ENCODE measurements at places on chromosomes 16 and 17.

DNA sequence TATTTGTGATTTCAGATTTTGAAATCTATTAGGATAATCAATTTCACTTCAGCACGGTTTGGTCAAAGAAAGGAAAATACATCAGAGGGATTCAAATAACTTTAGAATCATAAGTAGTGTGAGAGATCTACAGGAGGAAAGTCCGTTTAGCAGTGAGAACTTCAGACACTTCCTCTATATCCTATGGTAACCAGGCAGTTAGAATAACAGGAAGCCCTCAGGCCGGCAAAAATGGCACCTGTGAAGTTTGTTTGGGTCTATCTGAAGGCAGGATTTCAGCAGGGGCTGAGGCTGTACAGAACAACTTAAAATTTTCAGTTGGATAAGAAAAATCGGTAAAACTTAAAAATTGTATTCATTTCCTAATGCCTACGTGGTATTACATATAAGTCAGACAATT lies 24.9 kb downstream of the KCNJ16 start:
- no peak for DNase-seq

DNA sequence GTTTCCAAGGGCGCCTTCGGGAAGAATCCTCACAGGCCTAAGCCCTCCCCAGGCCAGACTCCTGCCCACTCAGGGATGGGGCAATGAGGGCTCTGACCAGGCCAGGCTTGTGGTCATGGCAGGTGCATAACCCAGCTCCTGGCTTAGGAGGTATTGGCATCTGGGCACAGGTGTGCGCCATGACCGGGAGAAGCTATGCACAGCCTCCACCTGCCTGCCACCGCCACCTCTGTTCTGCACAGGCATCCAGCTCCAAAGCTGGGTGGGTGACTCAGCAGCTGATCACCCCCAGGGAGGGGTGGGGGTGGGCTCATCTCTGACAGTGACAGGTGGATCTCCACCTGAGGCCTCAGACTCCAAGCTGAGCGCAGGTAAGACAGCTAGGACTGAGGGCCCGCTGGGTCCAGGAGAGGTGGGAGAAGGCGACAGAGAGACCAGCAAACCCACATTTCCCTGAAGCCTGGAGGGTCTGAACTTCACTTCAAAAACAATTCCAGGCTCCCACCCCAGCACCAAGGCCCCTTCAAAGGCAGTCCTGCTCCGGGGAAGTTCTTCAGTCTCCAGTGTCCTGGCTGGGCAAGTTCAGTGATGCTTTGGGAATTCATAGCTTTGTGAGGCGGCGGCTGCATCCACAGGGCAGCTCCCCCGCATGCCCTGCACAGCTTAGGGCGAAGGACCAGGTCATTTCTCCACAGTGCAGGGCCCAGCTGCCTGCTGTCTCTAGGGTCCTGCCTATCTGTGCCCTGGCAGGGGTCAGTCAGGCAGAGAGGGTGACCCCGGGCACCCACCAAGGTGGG lies 121.6 kb upstream of the SMURF2 start:
- DNase-seq, result no peak

GRCh38 chr16:86477642-86478041 lies 32.7 kb upstream of the FOXF1 start:
- DNase-seq, result no peak

DNA sequence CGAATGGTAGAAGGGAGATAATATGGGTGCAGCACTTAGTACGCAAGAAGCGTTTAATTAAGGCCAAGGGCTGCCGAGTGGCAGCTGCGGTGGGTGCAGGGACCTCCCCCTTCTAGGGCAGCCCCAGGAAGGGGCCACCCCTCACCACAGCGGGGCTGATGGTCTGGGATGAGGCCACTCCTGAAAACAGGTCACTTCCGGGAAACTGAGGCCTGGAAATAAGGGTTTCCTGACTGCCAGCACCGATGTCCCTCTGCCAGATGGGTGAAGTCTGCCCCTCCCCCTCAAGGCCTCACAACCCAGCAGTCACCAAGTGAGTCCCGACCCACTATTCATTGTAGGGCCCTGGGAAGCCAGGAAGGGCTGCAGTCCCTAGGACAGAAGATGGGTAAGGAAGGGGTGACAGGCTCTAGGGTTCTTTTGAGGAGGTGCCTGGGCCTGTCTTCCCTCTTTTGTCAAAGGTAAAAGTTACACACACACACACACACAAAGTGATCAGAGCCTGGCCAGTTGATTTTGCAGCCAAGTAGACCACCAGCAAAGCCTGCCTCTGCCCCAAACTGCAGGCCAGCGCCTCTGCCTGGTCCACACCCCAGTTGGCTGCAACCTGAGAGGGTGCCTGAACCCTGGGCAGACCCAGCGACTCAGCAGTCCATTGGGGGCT lies 12.5 kb downstream of the SREBF1 start:
- no peak for DNase-seq

GRCh38 chr16:84227548-84227947 lies 12.3 kb downstream of the KCNG4 start:
- no peak for DNase-seq

- no peak for DNase-seq
These were observed at the start of gene CA10 for GRCh38 chr17:52158450-52159042. TSS of gene CA10 (minus strand) at chr17:52158714.

DNA sequence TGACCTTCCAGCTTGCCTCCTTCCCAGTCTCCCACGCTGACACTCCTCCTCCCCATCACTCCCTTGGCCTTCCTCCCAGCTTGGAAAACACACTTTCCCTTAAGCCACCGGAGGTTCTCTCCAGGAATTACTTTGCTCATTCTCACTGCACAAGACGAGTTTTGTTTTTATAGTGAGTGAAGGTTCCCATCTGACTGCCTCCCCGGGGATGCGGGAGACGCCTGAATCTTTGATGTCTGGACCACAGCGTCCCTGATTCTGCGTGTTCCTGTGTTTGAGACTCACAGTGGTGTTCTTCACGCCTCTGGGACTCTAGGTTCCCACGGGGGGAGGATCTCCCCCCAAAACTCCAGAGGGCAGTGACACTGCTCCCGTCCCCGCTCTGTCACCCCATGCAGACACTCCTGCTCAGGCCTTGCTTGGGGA lies 2.0 kb downstream of the DNAI2 start:
- no peak for DNase-seq

DNA sequence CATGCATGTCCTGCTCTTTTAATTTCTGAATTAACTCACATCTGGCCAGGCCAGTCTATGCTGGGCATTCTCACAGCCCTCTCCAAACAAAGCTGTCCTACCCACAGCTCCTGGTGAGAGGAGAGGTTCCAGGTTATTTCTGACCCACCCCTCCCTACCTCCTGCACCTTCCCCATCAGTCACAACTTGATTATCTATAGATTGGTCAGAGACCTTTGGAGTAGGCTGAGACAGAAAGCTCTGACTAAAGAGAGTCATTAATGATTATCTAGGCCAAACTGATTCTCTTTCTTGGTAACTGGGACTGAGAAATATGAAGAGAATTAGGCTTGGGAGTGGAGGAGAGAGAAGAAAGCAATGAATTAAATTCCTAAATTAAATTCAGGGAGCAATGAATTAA lies 1.4 kb upstream of the KRT222 start:
- DNase-seq, result no peak

DNA sequence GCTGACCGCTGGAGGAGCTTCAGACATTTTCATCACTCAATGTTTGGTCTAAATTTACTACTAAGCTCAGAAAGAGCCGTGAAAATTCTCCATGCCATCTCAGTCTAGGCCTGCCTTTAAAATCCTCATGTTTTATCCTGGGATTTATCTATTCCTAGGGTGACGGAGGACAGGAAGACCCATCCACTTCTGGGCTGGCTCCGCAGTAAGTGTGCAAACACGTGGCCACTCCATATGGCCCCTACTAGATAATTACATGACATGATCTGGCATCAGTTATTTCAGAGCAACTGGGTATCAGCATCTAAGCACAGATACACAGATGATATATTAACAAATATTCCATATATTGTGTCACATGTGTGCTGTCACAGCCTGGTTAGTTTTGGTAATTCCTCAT lies 77.8 kb upstream of the HS3ST4 start:
- DNase-seq, result no peak

DNA sequence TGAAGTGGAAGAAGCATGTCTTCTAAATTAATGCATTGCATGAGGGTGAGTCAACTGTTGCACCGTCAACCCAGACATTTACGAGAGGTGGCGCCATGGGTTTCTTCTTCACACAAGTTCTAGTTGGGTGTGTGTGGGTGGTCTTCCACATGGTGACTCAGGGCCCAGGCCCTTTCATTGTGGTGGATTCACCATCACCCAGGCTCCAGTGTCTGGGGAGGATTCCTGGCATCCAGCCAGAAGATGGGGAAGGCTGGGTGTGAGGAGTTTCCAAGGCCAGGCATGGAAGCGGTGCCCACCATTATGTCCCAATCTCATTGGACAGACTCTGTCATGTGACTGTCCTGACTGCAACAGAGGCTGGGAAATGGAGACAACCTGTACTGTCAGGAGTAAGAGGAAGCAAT lies 21.4 kb upstream of the JPH3 start:
- no peak for DNase-seq

DNA sequence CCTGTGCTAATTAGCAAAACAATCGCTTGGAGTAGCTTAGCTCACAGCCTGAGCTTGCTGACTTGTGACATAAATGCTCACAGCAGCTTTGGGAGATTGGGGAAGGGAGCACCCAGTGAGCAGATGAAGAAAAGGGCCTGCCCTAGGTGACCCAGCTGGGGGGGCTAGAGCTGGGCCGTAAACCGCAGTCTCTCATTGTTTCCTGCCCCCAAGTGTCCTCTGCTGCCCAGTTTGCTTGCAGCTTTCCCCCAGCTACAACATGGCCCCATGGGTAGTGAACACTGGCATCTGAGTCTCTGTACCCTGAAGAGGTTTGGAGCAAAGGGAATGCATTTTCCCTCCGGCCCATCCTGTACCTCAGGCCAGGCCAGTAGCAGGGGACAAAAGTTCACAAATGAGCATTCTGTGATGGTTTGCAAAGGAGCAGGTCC lies 349.4 kb downstream of the SLC39A11 start:
- no peak for DNase-seq

DNA sequence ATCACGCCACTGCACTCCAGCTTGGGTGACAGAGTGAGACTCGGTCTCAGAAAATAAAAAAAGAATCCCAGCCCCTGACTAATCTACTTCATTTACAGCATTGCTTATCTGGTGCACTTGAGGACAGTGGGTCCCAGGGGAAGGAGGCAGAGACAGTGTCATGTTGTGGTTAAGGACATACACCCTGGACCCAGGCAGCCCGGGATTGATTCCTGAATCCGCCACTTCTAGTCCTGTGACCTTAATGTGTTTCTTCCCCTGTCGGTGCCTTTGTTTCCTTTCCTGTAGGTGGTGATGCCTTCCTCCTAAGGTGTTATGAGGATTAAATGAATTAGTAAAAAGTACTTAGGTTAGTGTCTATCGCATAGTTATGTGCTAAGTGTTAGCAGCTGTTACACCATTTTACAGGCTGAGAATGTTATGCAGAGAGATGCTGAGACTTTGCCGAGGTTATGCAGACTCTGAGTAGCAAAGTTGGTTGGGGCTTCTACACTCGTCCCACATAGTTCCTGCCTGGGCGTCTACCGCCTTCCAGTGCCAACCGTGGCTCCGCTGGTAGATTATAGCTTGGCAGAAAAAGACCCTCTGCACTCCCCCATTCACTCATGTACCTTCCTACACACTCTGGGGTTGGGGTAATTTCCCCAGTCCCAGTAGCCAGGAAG lies 74.8 kb downstream of the RAB11FIP4 start:
- DNase-seq, result no peak

DNA sequence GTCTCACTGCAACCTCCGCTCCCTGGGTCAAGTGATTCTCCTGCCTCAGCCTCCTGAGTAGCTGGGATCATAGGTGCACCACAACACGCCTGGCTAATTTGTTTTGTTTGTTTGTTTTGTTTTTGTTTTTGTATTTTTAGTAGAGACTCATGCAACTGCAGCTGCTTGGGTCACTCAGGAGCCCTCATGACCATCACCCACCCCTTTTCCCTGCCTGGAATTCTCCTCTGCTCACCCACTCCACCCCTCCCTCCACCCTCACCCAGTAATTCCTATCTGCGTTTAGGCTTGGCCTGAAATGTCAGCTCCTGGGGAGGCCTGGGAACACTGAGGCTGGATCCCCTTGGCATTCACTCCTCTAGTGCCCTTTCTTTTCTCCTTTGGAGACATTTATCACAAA lies 25.5 kb downstream of the TMEM92 start:
- no peak for DNase-seq

Data from esophagus squamous epithelium (tissue), 5 donors.